ENCODE measurements at places on chromosomes 7 and 10.

DNA sequence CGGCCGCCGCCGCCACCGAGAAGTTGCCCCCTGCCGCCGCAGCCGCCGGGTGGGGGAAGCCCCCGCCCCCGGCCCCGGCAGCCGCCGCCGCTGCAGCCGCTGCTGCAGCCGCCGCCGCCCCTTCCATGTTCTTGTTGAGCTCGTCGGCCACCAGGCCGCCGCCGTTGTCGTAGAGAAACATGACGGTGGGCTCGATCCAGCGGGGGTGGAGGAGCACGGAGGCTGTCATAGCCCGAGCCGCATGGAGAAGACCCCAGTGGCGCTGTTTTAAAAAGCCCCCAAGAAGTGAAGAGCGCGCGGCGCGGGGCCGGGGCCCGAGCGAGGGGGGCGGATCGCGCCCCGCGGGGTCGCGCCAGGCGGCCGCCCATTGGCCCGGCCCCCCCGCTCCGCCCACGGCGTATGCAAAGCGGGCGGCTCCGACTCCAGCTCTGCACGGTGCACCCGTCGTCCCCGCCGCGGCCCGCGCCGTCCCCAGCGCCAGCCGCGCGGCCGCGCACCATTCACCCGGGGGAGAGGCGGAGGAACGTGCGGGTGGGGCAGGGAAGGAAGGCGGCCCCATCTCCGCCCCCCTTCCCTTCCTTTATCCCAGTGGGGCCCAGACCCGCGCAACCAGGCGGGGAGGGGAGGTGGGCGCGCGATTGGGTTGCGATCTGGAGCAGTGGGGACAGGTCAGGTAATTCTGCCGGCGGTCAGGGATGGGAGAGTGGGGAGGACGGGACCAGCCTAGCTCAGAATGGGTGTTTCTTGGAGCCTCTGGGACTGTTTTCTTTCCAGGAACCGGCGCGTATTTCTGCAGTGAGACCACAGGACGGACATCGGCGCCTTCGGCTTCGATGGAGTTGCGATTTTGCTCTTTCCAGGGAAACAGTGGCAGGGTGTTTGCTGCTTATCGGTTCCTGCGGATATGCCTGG, at the start of gene HOXA13:
Gene HOXA13, minus strand, starts transcription at position 243 of the 912 bp plus-strand sequence. Its CDS starts 14 bp downstream, at position 229.
- no peak for DNase-seq

- no peak for DNase-seq
These were observed 65.9 kb upstream of the ADAM12 start for GRCh38 chr10:126454045-126454751.

DNA sequence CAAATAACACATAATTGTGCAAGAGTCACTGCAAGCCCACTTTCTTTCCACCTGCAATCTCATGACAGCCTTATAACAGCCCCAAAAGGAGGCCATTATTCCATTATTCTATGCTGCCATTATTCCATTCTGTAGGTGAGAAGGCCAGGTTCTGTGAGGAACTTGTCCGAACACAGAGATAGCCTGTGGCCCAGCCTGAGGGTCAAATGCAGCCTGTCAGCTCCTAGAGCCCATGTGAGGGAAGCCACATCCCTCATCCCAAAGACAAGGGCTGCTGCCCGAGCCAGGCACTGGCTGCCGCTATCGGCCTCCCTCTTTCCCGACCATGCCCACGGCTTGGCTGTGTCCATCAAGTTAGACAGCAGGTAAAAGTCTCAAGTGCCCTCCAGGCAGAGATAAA, 24.1 kb upstream of the C10orf71 start:
- DNase-seq: no peak

- DNase-seq: no peak
These were observed 9.4 kb upstream of the LRRC27 start for GRCh38 chr10:132322586-132323048.

GRCh38 chr10:35211390-35211789, 84.7 kb downstream of the CREM start:
- no peak for DNase-seq

DNA sequence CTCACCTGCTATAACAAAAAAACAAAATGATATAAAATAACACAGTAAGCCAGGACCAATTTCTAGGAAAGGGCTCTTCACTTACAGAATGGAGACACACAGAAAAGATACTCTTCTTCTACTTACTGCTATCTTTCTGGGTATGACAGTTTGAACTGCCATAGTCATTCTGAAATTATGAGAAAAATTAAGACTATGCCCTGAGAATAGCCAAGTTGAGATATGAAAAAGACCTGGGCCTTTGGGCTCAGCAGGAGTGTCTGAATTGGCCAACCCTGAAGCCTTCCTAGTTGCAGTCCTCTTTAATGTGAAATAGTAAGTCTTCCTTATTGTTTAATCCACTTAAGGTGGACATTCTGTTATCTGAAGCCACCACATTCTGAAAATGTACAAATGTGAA, 519.5 kb downstream of the GRID1 start:
- no peak for DNase-seq

DNA sequence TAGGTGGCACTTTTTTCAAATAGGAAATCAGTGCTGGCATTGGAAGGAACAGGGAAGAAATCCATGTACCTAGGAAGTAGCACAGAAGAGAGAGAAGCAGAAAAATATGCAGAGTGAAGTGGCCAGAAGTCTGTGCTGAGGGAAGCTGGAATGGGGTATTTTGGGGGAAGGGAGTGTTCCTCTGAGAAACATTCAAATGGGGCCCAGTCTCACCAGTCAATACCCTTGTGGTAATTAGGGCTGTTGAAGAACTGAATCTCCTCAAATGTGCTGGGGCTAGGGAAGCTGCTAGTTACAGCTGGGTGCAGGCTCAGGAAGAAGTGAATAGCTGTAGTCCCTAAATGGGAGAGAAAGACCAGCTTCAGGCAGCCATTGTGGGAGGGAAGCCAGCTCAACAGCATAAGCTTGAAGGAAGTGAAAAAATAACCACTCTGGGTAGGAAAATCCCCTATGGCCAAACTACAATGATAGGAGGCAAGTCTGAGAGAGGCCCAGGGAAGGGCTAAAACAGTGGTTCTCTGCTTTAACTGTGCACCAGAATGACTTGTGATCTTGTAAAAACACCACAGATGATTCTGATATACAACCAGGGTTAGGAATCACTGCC, 7.6 kb downstream of the NDST2 start:
- DNase-seq: no peak

DNA sequence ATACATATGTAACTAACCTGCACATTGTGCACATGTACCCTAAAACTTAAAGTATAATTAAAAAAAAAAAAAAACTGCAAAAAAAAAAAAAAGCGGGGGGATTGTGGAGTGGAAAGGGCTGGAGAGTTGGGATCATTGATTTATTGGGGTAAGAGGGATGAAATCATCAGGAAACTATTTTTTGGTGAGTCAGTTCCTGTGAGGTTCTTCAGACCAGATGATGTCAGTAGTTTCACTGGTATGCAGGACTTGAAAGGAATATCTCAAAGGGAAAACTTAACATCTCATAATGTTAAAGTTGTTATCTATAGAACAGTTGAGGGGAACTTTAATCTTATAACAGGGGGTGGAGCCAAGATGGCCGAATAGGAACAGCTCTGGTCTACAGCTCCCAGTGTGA, 32.6 kb upstream of the TECTB start:
- DNase-seq: no peak

DNA sequence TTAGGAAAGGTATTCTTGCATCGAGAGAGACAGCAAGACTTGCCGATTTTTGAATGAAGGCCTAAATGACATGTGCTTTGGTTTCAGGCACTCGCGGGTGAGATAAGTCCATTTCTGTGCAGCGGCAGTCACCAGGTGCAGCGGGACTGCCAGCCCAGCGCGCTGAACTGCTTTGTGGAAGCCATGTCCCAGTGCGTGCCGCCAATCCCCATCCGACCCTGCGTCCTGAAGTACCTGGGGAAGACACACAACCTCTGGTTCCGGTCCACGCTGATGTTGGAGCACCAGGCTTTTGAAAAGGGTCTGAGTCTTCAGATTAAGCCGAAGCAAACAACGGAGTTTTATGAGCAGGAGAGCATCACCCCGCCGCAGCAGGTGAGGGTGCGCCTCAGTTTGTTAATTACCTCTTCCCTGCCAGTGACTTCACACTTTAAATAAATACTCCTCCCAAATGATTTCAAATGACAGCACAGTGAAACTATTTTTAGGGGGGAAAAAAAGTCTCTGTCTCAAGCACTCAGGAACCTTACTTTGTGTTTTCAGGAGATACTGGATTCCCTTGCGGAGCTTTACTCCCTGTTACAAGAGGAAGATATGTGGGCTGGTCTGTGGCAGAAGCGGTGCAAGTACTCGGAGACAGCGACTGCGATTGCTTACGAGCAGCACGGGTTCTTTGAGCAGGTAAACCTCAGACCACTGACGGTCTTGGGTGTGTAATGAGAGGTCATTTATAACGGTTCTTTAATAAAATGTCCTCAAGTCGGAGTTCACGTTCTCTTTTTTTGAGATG, 98.3 kb downstream of the TRRAP start:
- DNase-seq: no peak

GRCh38 chr7:131953184-131953583, 396.8 kb upstream of the PODXL start:
- no peak for DNase-seq

DNA sequence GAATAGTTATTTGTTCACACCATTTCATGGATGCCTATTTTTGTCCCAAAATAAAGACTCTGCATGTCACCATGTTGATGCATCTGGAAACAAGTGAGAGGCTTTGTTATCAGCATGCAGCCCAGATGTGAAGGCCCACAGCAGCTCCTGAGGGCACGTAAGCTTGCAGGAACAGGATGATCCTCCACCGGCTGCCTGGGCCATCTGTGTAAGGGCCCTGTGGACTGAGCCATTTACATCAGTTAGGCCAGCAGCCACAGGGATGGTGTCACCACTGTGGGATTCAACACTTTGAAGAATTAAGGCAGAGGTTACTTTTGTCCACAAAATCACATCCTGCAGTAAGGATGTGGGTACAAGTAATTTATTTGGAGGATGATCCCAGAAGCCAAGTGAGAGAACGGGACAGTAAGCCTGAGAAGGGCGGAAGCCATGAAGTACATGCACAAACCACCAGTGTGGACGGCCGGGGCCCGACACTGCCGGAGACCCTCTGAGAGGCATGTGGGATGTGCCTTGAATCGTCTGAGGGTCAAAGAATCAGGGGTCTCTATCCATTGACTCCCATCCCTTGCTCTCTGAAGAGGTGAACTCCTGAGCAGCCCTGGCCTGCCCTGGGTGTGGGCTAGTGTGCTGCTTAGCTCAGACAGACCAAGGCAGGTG, 609.7 kb downstream of the DNAJB6 start:
- no peak for DNase-seq

DNA sequence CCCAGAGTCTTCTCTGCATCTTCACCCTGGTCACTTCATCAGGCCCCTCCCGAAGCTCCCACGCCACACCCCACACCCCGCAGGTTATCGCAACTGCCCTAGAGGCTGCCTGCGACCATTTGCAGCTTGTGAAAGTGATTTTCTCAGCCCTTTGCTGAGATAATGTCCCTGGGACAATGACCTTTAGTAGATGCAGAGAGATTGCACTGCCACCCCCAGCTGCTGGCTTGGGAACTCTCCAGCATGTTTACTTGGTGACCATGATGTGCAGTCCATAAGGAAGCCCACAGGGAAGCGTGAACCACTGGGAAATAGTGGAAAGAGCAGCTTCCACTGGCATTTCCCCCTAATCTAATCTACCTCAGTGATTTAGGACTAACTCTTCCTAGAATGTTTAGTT, 97.3 kb downstream of the WNT2 start:
- no peak for DNase-seq

GRCh38 chr10:69044546-69044945, 43.4 kb upstream of the SRGN start:
- DNase-seq: no peak

DNA sequence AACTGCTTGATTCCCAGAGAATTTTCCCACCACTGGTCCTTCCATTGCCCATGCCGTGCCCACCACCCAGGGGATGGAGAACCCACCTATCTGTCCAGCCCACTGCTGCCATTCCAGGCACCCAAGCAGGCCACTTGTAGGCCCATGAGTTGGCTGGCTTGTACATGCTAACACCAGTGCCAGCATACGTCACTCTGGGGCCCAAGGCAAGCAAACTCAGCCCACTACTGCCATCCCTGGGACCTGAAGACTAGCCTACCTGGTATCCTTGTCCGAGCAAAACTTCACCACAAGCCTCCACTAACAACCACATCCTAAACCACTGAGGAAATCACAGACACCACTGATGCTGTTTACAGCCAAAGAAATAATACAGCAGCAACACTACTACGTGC, 44.7 kb upstream of the CDK6 start:
- no peak for DNase-seq

DNA sequence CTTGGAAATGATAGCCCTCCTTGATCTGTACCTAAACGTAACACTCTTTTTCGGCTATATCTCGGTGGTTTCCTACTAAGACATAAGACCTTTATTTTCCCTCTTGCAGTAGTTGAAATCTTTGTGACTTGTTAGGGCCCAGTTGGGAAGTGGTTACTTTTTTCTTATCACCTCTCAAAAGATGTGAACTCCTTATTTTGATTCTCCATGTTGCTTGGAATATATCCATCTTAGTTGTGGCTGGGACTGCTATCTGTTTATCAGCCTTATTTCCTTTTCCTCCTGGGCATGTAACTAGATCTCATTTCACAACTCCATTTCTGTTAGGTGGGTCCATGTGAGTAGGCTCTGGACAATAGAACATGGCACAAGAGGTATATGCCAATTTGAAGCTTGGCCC, 4.1 kb upstream of the CPED1 start:
- DNase-seq: no peak

- no peak for DNase-seq
These were observed 10.3 kb downstream of the PRF1 start for GRCh38 chr10:70592186-70592735.

GRCh38 chr10:21969326-21970287, 33.9 kb downstream of the DNAJC1 start:
- DNase-seq: no peak

DNA sequence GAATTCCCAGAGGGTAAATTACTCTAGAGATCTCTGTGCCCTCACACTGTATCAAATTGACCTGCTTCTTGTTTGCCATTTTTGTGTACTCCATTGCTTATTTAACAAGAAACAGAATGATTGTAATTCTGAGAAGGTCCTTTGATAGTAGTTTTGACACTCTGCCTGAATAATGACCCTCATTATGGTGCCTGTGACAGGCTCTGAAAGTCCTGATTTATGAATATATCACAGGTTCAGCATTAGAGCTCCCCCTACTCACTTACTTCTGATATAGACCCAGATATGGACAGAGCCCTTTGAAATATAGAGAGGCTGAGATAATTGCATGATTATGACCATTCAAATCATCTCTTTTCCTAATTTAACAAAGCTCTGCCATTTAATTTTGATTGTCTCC, 465.2 kb downstream of the MDFIC start:
- DNase-seq: no peak

DNA sequence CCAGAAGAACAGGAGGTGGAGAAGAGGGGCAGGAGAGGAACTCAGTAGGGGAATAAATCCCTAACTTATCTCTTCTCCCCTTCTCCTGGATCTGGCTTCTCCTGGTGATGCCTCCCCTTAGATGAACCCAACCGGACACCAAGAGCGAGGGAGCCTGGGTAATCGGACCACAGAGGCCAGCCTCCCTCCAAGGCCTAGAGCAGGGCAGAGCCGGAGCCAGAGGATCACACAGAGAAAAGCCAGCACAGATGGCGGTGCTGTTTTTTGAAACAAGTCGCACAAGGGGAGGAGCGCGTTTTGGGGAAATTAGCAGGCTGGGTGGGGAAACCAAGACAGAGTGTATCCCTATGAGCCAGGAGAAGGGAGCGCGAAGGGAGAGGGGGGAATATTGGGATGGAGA, 4.9 kb upstream of the SRRM3 start:
- no peak for DNase-seq

- no peak for DNase-seq
These were observed 828 bp upstream of the MALSU1 start for GRCh38 chr7:23298141-23298881.

GRCh38 chr10:8596929-8597472, 542.5 kb downstream of the GATA3 start:
- no peak for DNase-seq

GRCh38 chr7:91142743-91143142, 121.5 kb upstream of the FZD1 start:
- no peak for DNase-seq

Measured in activated naive CD8-positive, alpha-beta T cell treated with anti-CD3 and anti-CD28 coated beads, Interleukin-2, amount 50 U/mL, for 16 hours (primary cell).